Smooth muscle cell of the coronary artery (primary cell): ENCODE measurements at places on chromosomes 1 and 21. TPM values are rescaled to one million over a fixed set of nuclear protein-coding genes. Genes with fewer than 3 reads are reported as not detected.

TDRD10 gene
- not detected in 2 replicates for total RNA-seq

FYB2 gene
- total RNA-seq = not detected in 2 replicates

CHI3L1 gene
- 0.15 and 231 TPM in 2 replicates for total RNA-seq

B4GALT2 gene
- total RNA-seq = 64.8 and 105 TPM in 2 replicates

NEGR1 gene
- 2.7 and 7.6 TPM in 2 replicates for total RNA-seq

THAP3 gene
- 17.1 and 18.1 TPM in 2 replicates for total RNA-seq

SMCP gene
- 0.35 TPM in 1 of 2 replicates, not detected in the other for total RNA-seq

CELA2A gene
- total RNA-seq = not detected in 2 replicates
